Hypothalamus (tissue), 51 donors: ENCODE measurements at places on chromosomes 7 and 10.

GRCh38 chr7:26398427-26398755 lies 106.7 kb downstream of the SNX10 start:
- DNase-seq: peak; percentile 71

DNA sequence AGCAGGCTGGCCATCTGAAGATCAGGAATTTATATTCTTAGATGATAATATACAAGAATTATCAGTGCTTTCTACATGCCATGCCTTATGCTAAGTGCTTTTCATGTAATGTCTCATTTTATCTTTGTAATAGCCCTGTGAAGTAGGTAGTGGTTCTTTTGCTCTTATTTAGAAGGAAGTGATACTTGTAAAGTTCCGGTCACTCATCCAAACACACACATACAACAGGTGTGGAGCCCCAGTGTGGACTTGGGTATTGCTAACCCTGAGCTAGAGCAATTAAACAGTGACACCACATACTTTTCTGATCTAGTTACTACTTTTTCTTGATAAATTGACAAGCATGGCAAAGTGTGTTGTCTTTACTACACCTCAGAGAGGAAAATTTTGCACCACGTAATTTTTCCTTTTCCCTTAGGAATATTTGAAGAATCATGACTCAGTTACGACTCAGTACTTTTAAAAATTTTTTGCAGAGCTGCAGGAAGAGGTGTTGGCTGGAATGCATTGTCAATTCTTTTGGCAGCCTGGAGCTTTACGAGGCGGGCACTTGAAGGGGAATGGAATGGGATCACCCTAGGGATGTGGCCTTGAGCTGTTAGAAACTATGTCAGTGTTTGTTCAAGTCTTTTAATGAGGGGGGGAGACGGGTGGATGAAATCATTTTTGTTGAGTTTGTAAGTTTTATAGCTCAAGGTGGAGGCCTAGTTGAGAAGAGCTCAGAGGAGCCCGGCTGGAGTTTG lies 212.5 kb upstream of the CELF2 start:
- no peak for DNase-seq

DNA sequence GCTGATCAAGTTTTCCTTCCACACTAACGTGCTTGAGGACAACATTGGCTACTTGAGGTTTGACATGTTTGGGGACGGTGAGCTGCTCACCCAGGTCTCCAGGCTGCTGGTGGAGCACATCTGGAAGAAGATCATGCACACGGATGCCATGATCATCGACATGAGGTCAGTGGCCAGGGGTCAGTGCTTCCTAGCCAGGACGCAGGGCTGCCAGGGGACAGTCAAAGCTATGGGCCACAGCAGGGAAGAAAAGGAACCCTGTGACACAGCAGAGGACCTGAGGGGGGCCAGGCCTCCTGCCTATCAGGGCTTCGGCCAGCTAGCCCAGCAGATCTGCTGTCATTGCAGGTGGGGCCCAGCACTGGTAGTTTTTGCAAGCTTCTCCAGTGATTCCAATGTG lies 5.2 kb downstream of the RBP3 start:
- DNase-seq: no peak

- DNase-seq: no peak
Observed at GRCh38 chr10:113169853-113170460, 219.9 kb downstream of the TCF7L2 start.

DNA sequence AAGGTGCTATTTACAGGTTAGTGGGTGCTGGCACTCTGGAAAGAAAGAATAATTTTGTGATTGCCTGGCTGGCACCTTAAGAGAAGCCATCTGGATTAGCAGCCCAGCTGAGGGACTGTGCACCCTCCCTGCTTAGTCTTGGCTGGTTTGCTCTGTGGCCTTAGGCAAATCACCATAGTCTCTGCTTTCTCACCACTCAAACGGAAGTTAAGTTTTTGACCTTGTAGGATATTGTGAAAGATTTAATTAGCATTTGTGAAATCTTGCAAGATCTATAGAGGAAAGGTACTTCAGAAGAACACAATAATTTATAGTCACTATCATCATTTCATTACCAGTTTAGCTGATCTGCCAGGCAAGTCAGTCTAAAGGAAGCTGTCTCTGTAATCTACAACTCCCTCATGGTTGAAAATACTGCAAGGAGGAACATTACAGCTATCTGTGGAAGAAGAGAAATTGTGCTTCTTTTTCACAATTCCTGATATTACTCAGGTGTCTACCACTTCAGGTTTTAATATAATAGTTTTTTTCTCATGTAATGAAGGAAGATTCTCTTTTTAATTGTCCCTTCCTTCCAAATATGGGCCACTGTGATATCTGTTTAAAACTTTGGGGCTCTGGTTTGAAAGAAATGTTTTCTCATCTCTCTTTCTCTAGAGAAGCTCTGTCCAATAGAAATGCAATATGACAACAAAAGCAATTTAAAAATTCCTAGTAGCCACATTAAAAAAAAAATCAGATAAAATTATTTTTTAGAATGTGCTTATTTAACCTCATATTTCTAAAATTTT lies 219.6 kb downstream of the PTEN start:
- DNase-seq: no peak

GRCh38 chr10:52313256-52313932 lies 687 bp upstream of the DKK1 start:
- no peak for DNase-seq

DNA sequence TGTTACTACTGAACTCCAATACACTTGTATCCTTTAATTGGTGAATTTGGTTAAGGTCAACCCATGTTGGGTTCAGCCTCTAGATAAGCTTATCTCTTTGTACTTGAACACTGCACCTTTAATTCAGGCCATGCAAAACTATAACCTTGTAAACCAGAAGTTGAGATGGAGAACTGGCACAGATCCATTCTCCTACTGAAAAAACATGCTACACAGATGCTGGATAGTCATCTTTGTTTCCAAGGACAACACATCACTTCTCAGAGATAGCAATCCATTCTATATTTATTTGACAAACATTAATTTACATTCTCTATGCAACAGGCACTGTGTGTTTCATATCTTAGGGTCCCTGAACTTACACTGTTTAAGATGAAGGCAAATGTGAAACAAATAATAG lies 2.9 kb upstream of the CDK14 start:
- DNase-seq: no peak
